K562 (cell line): ENCODE measurements at places on chromosomes 3 and 15.

DNA sequence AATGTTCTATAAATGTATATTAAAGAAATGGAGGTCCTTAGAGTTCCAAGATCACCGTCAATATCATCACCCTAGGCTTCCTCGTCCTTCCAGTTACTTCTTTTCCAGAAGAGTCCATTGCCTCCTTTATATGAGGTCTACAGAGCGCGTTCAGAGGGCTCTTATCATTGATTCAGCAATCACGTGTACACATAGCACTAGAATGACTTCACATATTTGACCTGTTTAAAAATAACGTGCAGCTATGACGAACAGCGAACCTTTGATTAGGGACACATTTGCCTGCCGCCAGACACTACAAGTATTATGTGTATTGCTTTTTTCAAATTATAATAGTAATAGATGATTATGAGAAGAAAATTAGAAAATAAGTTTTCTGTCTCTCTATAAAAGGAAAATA, 26.0 kb downstream of the IGF1R start:
- DNase-seq: no peak

DNA sequence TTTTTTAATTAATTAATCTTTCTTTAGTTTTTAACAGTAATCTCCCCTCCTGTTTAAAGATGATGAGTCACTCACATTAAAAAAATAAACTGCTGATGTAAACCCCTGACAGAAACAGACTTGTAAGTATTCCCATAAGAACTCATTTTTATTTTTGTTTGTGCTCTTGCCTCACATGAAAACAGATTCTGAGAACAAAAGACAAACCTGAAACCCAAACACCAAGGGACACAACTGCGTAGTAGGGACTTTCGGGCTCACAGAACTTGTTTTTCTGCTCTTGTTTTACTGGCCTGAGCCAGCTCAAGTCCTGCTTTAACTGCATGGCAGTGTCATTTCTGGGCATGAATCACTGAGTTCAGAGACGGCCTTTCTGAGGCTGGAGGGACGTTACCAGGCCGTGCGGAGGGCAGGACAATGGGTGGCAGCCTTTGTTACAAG, 600.8 kb downstream of the FOXP1 start:
- DNase-seq: no peak

DNA sequence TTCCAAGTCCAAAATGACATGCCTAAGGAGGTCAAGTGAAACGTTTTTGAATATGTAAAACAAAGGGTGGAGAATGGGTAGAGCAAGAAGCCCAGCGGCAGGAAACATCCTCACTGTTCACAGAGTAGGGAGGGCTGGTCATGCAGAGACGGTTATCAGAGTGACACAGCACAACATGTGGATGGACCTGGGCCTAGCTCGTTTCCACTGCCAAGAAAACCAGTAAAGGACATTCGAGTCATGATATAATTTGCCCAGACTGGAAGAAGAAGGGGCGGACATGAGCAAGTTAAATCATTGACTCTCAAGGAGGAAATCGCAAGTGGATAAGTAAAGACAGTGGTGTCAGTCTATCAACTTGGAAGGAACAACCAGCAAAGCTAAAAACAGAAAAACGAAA, 89.3 kb downstream of the LRIG1 start:
- peak; percentile 67 for DNase-seq

GRCh38 chr3:113295463-113295862, 84.1 kb downstream of the BOC start:
- DNase-seq: no peak

GRCh38 chr15:88016406-88016805, 240.1 kb downstream of the NTRK3 start:
- no peak for DNase-seq

DNA sequence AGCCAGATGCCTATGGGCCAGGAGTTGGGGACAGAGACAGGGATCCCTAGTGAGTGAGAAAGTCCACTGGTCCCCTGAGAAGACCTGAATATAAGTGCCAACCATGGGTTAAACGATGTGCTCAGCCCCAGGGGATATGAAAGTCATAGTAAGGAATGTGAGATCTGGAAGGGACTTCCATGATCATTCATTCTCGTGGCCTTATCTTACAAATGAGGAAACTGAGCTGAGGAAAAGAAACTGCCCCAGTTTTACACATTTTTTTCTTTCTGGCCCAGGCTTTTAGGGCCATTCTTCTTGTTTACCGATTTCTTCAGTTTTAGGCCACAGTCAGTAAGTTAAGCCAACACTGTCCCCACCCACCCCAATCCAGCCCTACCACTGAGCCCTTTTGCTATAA, 11.1 kb downstream of the CD80 start:
- DNase-seq: no peak

DNA sequence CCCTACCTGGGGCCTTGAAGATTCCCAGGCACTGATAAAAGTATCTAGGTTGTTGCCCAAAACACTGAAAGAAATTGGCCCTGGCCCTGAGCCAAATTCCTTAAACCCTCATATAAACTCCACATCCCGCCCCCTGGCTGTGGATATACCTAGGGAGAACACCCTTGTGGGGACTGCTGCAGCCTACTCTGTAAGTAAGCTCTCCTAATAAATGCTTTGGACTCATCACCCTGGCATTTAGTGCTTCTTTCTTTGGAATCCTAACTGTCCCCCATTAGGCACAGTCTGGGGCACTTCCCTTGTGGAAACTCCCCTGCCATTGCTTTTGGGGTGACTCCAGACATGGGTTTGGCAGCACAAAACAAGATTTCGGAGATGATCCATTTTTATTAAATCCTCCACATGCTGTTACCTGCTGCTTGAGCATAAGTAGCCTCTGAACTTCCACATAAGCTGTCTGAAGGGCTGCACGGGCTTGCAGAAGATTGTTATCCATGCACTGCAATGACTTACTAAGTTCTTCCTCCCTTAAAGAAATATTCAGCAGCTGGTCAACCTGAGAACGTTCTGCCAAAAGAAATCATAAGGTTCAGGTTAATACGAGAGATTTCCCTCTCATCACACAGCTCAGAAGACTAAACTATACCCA, 46.4 kb downstream of the ZNF106 start:
- DNase-seq: peak; percentile 12

DNA sequence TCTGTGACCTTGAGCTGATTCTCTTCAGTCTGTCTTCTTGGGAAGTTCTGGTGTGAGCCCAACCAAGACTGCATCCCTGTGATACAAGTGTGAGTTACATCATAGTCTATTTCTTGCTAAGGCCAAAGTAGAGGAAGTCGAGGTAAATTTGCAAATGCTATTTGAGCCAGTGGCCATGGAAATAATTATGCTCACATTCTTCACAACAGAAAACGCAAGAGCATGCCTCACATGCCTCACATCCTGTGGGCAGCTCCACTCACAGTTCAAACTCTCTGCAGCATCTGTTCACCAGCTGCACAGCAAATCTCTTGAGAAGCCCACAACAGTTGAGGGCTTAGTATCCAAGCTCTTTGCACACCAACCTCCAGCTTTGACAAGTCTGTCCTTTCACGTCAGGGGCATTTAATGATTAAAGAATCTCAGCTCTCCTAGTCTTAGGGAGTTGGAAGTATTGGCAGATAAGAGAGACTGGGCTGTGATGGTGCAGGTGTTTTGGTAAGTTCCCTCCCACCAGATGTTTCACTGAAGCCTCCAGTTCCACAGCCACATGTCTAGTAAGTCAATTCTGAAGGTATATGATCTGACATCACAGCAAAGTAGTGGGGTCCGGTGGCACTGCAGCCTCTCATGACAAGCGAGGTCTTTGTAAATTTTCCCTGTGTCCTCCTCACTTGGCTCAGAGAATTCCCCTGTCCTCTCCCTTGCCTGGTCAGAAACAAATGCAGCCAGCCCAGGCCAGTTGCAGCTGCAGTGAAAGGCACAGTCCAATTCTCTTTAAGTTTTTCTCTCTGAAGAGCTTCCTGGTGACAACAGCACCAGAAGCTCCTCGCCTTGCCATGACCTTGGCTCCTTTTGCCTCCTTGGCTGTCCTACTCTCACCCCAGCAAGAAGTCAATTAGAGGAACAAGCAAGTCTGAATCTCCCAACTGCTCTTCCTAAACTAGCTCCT, 166.1 kb downstream of the SSR3 start:
- no peak for DNase-seq

DNA sequence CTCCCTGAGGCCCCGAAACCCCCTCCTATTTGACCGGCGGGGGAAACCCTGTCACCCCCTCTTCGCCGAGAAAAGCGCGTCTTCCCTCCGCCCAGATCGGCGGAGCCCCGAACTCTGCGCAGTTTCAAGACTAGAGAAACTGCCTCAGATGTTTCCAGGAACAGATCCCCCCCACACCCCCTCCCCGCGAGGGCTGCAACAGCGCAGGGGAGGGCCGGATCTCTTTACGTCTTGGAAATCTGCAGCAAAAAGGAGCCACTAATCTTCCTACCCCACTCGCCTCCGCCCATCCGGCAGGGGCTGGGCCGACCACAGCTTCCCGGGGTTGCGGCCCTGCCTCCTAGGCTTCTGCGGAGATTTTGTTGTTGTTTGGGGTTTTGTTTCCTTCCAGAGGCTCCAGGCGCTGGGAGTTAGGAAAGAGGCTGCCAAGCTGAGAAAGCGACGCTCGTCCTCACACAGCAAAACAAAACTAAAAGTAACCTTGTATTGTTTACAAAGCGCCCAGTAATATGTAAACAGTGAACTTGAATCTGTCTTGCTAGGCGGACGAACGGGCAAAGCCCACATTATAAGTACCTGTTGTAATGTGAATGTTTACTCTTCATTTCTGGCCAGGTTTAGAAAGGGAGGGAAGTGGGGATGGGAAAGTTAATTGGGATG, 2.2 kb downstream of the FOXB1 start:
- peak; percentile 26 for DNase-seq

DNA sequence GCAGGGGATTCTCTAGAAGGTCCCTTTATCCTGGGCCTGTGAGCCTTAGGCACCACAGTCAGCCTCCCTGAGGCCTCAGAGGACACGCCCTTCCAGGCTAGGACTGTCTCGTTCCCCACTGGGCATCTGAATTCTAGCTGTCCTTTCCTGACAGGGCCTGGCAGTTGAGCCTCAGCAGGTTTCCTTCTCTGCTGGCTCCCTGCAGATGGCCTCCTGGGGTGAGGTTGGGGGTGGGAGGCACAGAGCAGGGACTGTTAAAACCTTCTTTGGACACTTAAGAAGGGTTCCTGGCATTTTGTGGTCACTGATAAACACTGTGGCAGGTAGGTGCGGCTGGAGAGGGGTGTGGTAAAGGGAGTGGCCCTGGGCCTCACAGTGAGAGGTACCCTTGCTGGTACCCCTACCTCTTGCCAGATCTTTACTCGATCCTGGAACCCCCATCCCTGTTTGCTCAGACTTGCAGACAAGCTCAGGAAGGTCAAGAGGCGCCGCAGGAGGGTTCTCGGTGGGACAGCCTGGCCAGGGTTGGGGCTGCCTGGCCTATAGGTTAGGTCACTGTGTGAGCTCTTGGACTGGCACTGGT, 8.5 kb downstream of the CLK3 start:
- DNase-seq: no peak

GRCh38 chr3:195269375-195270078, 1.4 kb downstream of the XXYLT1 start:
- DNase-seq: peak; percentile 41

- DNase-seq: no peak
Observed at GRCh38 chr3:138812806-138813205, 21.9 kb downstream of the PIK3CB start.

- DNase-seq: no peak
Observed at GRCh38 chr3:165837058-165837525, at the start of gene BCHE. BCHE (minus strand) TSS chr3:165837423; CDS start chr3:165831033, 6,390 bp downstream.

GRCh38 chr3:97278506-97278905, 464.1 kb downstream of the EPHA6 start:
- no peak for DNase-seq

- DNase-seq: no peak
Observed at GRCh38 chr15:68224108-68224507, 5.4 kb downstream of the CLN6 start.

DNA sequence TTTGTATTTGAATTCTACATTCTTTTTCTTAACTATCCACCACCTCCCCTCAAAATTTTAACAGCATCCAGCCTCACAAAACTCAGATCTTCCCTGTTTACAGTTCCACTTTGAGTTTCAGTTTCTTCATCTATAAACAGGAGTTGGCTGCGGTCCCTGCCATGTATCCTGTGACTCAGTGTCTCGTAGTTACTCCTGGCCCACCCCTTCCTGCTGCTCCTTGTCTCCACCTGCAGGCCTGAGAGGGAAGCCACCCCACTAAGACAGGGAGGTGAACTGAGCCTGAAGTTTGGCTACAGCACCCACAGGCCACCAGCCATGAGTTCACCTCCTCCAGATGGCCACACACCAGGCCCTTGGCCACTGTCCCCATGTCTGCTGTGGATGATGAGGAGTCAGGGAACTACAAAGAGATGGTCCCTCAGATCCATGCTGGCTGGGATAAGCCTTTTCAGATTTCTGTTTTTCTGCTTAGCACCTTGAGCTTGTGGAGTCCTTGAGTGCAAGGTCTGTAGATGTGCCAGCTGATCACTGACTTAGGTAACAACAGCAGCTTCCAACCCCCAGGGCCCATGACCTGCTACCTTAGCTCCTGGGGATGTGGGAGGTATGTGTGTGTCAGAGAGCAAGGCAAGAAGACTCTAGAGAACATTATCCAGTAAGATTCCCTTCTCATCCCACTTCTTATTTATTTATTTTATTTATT, 37.5 kb downstream of the CD86 start:
- peak; percentile 28 for DNase-seq

- no peak for DNase-seq
Observed at GRCh38 chr3:64255741-64256340, 30.6 kb upstream of the PRICKLE2 start.

DNA sequence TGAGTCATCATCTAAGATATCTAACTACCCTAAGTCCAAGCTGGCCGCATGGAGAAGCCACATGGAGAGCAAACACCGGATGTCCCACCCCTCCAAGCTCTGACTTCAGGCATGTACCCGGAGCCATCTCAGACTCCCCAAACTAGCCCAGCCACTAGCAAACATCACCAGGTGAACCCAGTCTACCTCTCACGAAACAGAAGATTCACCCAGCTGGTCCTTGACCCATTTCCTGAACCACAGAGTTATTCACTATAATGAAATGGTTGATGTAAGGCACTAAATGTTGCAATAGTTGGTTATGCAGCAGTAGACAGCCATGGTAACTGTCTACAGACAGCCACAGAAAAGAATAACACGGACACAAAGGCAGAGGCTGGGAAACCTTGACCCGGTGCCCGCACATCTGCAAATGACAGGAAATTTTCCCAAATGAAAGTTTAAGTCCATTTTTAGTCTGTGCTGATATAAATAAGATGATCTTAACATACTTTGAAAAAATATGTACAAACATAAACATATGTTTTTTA, 265.5 kb upstream of the ATP10A start:
- no peak for DNase-seq

- DNase-seq: no peak
Observed at GRCh38 chr3:171140246-171140645, 113.7 kb upstream of the SLC2A2 start.

- DNase-seq: no peak
Observed at GRCh38 chr3:159982442-159982974, 6.1 kb upstream of the IL12A start.

- DNase-seq: peak; percentile 57
Observed at GRCh38 chr3:184812662-184813042, 686 bp downstream of the VPS8 start.

DNA sequence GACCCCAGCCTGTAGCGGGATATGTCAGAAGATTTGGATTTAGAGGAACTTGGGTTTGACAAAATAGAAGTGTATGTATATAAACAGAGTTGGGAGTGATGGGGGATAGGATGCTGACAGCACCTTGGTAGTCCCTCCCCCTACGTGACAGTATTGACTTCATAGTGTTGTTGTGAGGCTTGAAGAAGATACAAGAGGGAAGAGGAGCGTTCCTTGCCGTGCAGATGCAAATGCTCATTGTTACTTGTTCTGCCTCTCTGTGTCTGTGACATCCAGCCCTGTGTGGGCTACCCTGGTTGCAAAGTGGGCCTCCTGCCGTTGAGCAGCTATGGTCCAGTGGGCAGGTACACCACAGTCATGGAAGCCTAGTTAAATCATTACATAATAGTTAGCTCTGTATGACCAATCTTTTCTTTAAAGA, 45.0 kb downstream of the SMAD3 start:
- no peak for DNase-seq
